AG10803 (cell line): ENCODE measurements at places on chromosomes 7 and 10.
A peak's percentile ranks its signal among the peaks of the same experiment; 100 is the strongest.

DNA sequence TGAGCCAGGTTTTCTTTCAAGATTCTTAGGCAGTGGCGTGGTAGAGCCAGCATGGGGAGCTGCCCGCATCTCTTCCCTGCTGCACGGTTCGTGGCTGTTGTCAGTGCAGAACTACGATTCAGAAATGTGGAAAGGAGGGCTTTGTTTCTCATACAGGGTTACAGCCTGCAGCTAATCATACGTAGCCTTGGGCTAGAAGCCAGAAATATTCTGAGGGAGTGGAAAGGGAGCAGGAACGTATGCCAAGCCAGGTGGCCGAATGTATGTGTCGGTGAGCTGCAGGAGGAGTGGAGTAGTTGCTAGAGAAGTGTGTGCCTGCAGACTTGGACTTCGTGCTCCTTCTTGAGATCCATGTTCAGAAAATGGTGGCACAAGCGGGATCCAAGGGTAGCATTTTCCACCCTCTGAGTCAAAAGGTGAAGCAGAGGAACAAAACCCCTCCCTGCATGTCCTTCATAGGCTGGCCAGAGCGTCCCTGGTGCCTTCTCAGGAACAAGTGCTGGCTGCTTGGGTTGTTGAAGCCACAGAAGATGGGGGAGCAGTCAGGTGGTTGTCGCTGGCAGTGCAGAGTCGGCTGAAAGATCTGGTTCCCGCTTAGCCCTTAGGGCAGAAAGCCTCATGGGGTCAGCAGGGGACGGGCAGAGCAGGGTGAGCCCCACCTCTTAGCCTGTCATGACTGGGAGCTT, 40.9 kb downstream of the LANCL2 start:
- no peak for DNase-seq

DNA sequence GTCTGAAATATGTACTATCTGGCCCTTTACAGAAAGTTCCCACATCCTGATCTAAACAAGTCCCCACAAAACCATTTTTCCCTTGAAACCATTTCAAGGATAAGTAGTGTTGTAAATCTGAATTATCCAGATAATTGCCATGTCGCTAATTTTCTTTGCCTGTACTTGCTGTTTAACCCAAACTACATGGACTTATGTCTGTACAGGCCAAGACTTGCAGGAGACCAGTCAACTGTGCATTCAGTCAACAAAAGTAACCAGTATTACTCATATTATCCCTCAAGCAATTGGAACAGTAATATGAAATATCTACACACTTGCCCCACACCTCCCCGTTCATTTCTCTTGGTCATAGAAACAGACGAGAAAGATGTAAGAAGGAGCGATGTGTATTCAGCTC, 347.8 kb upstream of the NFE2L3 start:
- no peak for DNase-seq

GRCh38 chr7:104629408-104629807, 301.0 kb downstream of the LHFPL3 start:
- DNase-seq, result no peak

GRCh38 chr7:17608114-17608833, 309.8 kb downstream of the AHR start:
- peak; percentile 78 for DNase-seq

- DNase-seq, result peak; percentile 90
Observed at GRCh38 chr7:80721883-80722615, 83.6 kb downstream of the CD36 start.

- DNase-seq, result no peak
Observed at GRCh38 chr10:97490592-97490991, 7.6 kb downstream of the MMS19 start.

GRCh38 chr7:69149804-69150782, 448.2 kb upstream of the AUTS2 start:
- no peak for DNase-seq

- no peak for DNase-seq
Observed at GRCh38 chr10:71087622-71088021, 124.7 kb upstream of the UNC5B start.
